ENCODE measurements at places on chromosomes 6 and 20.

DNA sequence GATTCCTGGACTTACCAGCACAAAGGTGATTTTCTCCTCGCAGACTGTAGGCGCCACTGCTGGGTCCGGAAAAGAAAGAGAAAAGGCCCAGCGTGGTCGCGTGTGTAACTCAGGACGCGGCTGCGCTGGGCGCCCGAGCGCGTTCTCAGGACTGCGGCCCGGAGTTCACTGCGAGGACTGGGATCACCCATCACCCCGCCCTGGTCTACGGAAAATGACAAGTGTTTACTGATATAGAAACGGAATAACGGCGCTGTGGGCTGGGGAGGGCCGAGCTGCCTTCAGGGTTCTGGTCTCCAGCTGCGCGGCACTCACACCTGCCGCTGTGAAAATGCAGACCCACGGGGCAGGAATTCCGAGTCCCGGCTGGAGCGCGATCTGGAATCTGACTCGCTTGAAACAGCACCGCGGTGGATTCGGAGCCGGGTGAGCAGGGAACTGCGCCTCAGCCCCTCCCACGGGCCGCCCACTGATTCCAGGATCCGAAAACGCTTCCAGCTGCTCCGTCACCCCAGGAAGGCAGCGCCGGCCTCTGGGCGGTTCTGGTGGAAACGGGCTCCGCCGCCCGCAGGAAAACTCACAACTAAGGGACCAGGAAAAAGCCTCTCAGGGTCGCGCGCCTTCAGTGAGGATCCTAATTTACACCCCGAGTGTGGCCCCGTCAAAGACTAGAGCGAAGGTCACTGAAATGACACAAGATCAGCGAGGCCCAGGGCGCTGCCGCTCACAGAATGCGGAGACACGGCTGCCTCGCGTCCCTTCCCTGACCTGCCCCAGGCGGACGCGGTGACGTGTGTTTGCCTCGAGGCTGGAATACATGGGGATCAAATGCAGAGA, 34.5 kb downstream of the HLA-A start:
- peak overlapping the region; percentile 95 for H3K27ac ChIP-seq
- H3K27me3 ChIP-seq = peaks cover 11% of the 10 kb centered on the region
- H3K4me3 ChIP-seq = peak overlapping the region; percentile 28
- DNase-seq = peak; percentile 92
- H3K4me1 ChIP-seq = no peaks in the 10 kb centered on the region
- no peaks in the 10 kb centered on the region for H3K36me3 ChIP-seq

- H3K36me3 ChIP-seq = no peaks in the 10 kb centered on the region
- peaks cover 7% of the 10 kb centered on the region for H3K4me1 ChIP-seq
- H3K27ac ChIP-seq = peak overlapping the region; percentile 81
Observed at GRCh38 chr6:93222071-93222851, 197.1 kb downstream of the EPHA7 start.

DNA sequence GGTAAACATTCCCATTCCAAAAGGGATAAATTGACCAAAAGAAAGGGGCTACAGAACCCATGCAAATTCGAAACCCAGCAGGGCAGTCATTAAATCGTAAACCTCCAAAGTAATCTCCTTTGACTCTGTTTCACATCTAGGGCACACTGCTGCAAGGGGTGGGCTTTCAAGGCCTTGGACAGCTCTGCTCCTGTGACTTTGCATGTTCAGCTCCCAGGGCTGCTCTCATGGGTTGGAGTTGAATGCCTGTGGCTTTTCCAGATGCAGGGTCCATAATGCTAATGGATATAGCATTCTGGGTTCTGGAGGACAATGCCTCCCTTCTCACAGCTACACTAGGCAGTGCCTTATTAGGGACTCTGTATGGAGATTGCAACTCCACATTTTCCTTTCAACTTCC, 211.9 kb upstream of the MANEA start:
- no peaks in the 10 kb centered on the region for H3K4me1 ChIP-seq
- H3K36me3 ChIP-seq = no peaks in the 10 kb centered on the region
- DNase-seq = no peak
- no peaks in the 10 kb centered on the region for H3K27me3 ChIP-seq

GRCh38 chr20:57783956-57784837, 74.4 kb upstream of the PMEPA1 start:
- H3K4me1 ChIP-seq = no peaks in the 10 kb centered on the region
- H3K27me3 ChIP-seq = no peaks in the 10 kb centered on the region
- no peaks in the 10 kb centered on the region for H3K36me3 ChIP-seq
- H3K27ac ChIP-seq = no peak overlapping the region
